ENCODE measurements at places on chromosomes 3 and 15. TPM values are rescaled to one million over a fixed set of nuclear protein-coding genes. Genes with fewer than 3 reads are reported as not detected.

Gene OR5K2
- not detected for total RNA-seq

Gene PLCB2
- 91.8 TPM for total RNA-seq

Gene CPEB1
- 0.48 TPM for total RNA-seq

Gene TERC
- 5.6 TPM for total RNA-seq

DNA sequence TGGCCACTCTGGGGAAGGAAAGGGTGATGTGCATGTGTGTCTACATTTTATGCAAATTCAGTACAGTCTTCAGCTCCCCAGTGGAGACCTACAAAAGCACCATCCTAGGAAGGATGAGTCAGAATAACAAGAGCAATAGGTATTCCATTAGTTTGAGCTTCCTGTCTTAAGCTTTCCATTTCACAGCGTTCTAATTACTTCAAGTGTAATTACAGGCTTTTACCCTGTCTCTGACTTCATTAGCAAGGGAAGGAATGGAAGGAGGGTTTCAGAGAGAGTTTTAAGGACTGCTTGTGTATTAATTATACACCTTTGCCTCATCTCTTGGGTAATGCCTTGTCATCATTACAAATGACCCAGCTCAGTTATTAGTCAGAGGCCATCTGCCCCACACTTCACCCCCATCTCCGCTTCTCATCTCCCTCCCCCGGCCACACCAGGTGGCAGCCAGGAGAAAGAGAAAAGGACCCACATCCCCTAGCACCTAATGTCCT is 202.8 kb upstream of the MRPL3 start:
- H3K4me3 ChIP-seq: no peak overlapping the region
- DNase-seq: no peak
- H3K27ac ChIP-seq: no peak overlapping the region
- H3K4me1 ChIP-seq: peaks cover 7% of the 10 kb centered on the region

- H3K27me3 ChIP-seq: no peaks in the 10 kb centered on the region
- H3K36me3 ChIP-seq: no peaks in the 10 kb centered on the region
- H3K4me3 ChIP-seq: no peak overlapping the region
- DNase-seq: no peak
Observed at GRCh38 chr3:129310111-129311011, 31.7 kb downstream of the HMCES start.

- DNase-seq: no peak
- H3K4me3 ChIP-seq: no peak overlapping the region
- no peak overlapping the region for H3K27ac ChIP-seq
Observed at GRCh38 chr3:196603683-196604082, 35.2 kb downstream of the FBXO45 start.

DNA sequence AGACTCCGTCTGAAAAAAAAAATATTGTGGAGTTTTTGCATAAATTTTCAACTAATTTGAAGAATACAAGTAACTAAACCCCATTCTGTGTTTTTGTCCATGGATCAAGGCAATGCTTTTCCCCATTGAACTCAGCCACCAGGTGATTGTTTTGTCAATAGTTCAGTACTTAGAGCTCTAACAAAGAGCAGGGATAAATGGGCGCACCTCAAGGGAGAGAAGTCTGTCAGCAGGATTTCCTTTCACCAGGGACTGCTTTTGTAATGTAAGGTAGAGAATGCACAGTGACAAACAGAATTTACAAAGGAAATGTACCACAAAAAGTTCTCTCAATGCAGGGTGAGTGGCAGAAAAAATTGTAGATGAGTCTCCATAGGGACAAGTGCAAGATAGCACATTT is 10.8 kb upstream of the ATP13A5 start:
- no peak for DNase-seq
- no peak overlapping the region for H3K4me3 ChIP-seq
- H3K4me1 ChIP-seq: no peaks in the 10 kb centered on the region
- H3K27ac ChIP-seq: no peak overlapping the region

DNA sequence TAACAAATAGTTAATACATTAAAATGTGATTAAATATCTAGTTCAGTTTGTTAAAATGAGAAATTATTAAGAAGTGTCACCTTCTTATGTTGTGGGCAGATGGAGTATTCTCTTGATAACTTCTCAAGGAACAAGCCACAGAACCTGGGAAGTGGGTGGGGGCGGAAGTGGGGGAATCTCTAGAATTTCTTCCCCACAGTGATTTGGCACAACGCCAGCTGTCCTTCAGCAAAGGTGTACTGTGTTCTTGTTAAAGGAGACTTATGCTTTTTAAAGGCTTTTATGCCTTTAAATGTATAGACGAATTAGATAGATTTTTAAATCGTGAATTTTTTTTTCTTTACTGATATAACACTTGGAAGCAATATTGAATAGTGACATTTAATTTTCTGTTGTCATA is 42.4 kb downstream of the SEC22A start:
- peaks cover 23% of the 10 kb centered on the region for H3K36me3 ChIP-seq
- DNase-seq: no peak
- H3K27ac ChIP-seq: no peak overlapping the region

GRCh38 chr15:98881526-98882520 is 125.8 kb downstream of the PGPEP1L start:
- no peak overlapping the region for H3K4me3 ChIP-seq
- DNase-seq: no peak
- no peaks in the 10 kb centered on the region for H3K27me3 ChIP-seq
- peaks cover 13% of the 10 kb centered on the region for H3K4me1 ChIP-seq

GRCh38 chr15:87680208-87680607 is 576.3 kb downstream of the NTRK3 start:
- no peaks in the 10 kb centered on the region for H3K27me3 ChIP-seq
- no peak for DNase-seq
- H3K27ac ChIP-seq: no peak overlapping the region
- no peak overlapping the region for H3K4me3 ChIP-seq
- peaks cover 9% of the 10 kb centered on the region for H3K4me1 ChIP-seq
- peaks cover 2% of the 10 kb centered on the region for H3K36me3 ChIP-seq

GRCh38 chr15:45641999-45642932 is 7.4 kb downstream of the SQOR start:
- H3K36me3 ChIP-seq: peaks cover 11% of the 10 kb centered on the region
- peak overlapping the region; percentile 58 for H3K27ac ChIP-seq
- no peak for DNase-seq
- peaks cover 97% of the 10 kb centered on the region for H3K4me1 ChIP-seq
- H3K27me3 ChIP-seq: no peaks in the 10 kb centered on the region

DNA sequence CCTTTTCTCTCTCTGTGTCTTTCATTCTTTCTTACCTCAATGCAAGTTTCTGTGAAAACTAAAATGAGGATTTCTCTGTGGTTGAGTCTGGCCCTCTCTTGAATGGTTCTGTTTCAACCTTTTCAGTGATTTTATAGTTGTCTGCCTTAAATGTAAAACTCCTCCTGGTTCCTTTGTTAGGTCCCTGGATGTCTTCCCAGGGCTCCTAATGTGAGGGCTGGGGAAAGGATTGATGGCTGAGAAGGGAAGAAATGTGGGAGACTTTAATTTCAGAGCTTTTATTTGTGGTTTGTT is 90.6 kb upstream of the GRM7 start:
- no peaks in the 10 kb centered on the region for H3K4me1 ChIP-seq
- H3K36me3 ChIP-seq: no peaks in the 10 kb centered on the region
- no peak overlapping the region for H3K4me3 ChIP-seq
- H3K27ac ChIP-seq: no peak overlapping the region

GRCh38 chr3:131306242-131306641 is 75.3 kb upstream of the NUDT16 start:
- no peaks in the 10 kb centered on the region for H3K36me3 ChIP-seq
- no peak for DNase-seq
- H3K27ac ChIP-seq: no peak overlapping the region

GRCh38 chr3:31710123-31710803 is 177.5 kb downstream of the STT3B start:
- H3K27me3 ChIP-seq: peaks cover 17% of the 10 kb centered on the region
- peaks cover 4% of the 10 kb centered on the region for H3K4me1 ChIP-seq
- no peak overlapping the region for H3K27ac ChIP-seq
- no peaks in the 10 kb centered on the region for H3K36me3 ChIP-seq

DNA sequence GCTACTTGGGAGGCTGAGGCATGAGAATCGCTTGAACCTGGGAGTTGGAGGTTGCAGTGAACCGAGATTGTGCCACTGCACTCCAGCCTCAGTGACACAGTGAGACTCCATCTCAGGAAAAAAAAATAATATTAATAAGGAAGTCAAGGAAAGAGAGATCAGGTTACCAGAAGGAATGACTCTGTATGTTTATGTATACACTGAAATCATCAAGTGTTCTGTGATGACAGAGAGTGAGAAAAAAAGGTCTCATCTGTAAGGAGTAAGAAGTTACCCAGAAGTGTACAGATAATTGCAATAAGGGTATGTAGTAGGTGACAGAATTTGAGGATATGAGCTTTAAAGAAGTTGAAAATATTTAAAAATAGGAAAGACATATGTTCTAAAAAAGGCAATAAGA is 4.3 kb upstream of the CCDC50 start:
- H3K4me1 ChIP-seq: peaks cover 7% of the 10 kb centered on the region
- no peaks in the 10 kb centered on the region for H3K36me3 ChIP-seq
- peaks cover 8% of the 10 kb centered on the region for H3K27me3 ChIP-seq
- no peak overlapping the region for H3K4me3 ChIP-seq
- no peak for DNase-seq

GRCh38 chr3:59251869-59252268 is 202.0 kb upstream of the CFAP20DC start:
- H3K4me3 ChIP-seq: no peak overlapping the region
- H3K36me3 ChIP-seq: no peaks in the 10 kb centered on the region
- peaks cover 6% of the 10 kb centered on the region for H3K4me1 ChIP-seq
- DNase-seq: no peak
- H3K27ac ChIP-seq: no peak overlapping the region
- no peaks in the 10 kb centered on the region for H3K27me3 ChIP-seq

DNA sequence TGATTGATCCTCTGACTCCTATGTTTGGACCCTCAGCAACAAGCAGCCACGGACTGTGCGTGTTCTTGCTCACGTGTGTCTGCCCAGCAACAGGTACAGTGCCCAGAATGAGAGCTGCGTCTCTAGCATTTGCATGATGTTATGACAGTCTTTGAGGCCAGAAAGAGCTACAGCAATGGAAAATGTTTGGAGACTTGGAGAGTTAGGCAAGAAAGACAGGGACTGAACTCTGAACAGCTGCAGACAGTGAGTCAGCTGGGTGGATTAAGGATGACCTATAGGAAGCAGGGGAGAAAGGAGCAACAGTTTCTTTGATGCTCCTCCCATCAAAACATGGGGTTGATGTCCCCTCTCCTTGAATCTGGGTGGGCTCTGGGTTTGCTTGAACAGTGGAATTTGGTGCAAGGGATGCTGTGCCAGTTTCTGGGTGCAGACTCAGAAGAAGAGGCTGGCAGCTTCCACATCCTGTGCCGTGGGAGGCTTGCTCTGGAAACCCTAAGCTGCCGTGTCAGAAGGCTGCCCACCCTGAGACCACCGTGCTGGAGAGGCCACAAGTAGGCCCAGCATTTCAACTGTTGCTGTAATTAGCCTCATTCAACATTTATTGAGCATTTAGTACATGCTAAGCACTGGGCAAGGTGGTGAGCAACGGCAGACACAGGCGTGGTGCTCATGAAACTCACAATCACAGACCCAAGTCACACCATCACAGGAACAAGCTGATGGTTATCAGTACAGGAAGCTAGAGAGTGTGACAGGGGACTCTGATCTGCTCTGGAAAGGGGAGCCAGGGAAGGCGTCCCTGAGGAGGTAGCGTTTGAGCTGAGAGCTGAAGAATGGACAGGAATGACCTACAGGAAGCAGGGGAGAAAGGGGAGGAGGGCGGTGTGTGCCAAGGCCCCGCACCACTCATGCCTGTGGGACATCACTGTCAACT is 21.7 kb downstream of the CCR9 start:
- H3K4me3 ChIP-seq: no peak overlapping the region
- H3K27ac ChIP-seq: no peak overlapping the region
- no peaks in the 10 kb centered on the region for H3K36me3 ChIP-seq
- H3K4me1 ChIP-seq: peaks cover 29% of the 10 kb centered on the region

GRCh38 chr3:99747915-99748314 is 69.7 kb upstream of the CMSS1 start:
- H3K27me3 ChIP-seq: peaks cover 6% of the 10 kb centered on the region
- DNase-seq: no peak

DNA sequence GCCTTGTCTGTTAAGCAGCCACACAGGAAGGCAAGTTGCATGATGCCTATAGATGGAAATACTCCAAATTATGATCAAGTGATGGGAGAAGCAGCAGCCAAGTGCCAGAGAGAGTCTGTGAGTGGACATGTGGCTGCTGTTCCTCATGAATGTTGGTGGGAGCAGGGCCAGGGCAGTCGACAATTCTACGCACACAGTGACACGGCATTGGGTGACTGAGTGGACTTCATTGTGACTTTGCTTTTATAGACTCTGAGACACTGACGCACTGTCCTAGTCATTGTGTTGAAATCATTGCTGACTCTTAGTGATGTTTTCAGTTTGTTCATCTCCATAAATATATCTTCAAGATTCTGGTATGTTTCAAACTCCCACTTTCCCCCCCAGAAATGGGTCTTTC is 246.3 kb upstream of the SEMA6D start:
- H3K27ac ChIP-seq: no peak overlapping the region
- DNase-seq: no peak
- no peaks in the 10 kb centered on the region for H3K4me1 ChIP-seq
- no peaks in the 10 kb centered on the region for H3K36me3 ChIP-seq

DNA sequence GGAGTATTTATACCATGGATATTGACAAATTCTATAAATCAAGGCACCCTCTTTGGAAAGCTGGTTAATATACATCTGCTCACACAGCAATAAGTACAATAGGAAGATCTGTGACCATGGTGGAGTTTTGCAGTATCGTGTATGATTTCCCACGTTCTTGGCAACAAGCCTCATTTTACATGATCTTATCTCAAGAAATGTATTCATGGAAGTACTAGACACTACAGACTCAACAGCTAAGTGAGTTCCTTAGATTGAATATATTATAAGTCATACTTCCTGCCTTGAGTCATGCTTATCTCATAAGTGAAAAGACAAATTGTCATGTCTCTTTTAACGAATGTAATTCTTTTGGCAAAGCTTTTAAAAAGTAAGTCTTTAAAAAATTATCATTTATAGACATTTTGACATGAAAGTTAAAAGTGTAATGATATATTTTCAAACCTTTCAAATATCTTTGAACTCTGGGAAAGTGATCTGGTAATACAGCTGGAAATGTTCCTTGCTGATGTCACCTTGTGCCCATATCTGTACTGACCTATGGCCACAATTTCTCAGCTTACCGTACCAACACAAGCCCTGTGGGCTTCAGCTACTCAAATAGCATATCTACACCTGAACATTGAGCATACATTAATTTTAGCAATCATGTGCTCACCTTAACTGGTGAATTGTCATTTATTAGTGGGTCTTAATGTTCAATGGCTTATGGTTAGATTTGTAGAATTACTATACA is 130.3 kb upstream of the TMC3 start:
- no peaks in the 10 kb centered on the region for H3K36me3 ChIP-seq
- H3K27ac ChIP-seq: no peak overlapping the region
- no peak for DNase-seq

GRCh38 chr15:90407871-90408317 is 19.9 kb downstream of the IQGAP1 start:
- H3K27me3 ChIP-seq: no peaks in the 10 kb centered on the region
- H3K4me1 ChIP-seq: peaks cover 81% of the 10 kb centered on the region
- H3K4me3 ChIP-seq: peak overlapping the region; percentile 18
- H3K36me3 ChIP-seq: peaks cover 21% of the 10 kb centered on the region

All from activated T-cell treated with anti-CD3 and anti-CD28 coated beads, Interleukin-2, amount 50 U/mL, for 72 hours (primary cell).